Thyroid gland (tissue), 4 donors: ENCODE measurements at places on chromosomes 13 and 19.

- no peaks in the 10 kb centered on the region for H3K36me3 ChIP-seq
- H3K4me1 ChIP-seq: no peaks in the 10 kb centered on the region
- H3K27ac ChIP-seq: no peak within 1 kb of the TSS
- DNase-seq: no peak
- no peak within 1 kb of the TSS for H3K4me3 ChIP-seq
Measured at GRCh38 chr19:7348587-7349230, at the start of gene ARHGEF18. ARHGEF18 (plus strand) TSS chr19:7348937; CDS start chr19:7362891, 13,954 bp downstream.

- no peak overlapping the region for H3K4me3 ChIP-seq
- H3K27me3 ChIP-seq: no peaks in the 10 kb centered on the region
- peaks cover 20% of the 10 kb centered on the region for H3K36me3 ChIP-seq
- no peak for DNase-seq
Measured at GRCh38 chr19:49786376-49786820, 19.6 kb downstream of the AP2A1 start.

DNA sequence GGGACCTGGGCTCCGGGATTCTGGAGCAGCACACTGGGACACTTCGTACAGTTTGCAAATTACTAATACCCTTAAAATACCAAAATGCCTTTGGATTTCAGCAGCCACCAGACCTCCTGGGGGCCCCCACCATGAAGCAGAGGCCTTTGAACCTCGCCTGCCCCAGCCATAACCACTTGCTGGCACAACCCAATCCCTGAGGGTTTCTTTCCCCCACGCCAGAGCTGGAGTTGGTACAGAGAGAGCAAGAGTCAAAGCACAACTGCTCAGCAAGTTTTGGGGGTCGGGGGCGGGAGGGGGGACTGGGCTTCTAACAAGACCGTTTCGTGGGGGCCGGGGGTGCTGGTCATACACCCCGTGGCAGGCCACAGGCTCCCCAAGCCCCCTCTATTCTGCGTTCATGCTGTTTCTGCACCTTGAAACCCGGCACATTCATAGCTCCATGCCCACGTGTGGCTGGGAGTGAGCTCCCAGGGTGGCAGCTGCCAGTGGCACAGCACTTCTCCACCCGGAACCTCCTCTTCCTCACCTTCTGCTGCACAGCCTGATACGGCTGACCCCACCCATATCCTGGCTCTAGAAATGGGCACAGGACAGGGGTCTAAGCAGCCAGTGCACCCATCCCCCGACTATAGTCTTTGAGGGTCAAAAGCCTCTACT is 17.1 kb downstream of the PLEKHF1 start:
- no peak for DNase-seq
- H3K36me3 ChIP-seq: no peaks in the 10 kb centered on the region
- no peaks in the 10 kb centered on the region for H3K27me3 ChIP-seq
- H3K4me3 ChIP-seq: no peak overlapping the region
- H3K27ac ChIP-seq: no peak overlapping the region

GRCh38 chr13:61874970-61875579 is 459.4 kb upstream of the PCDH20 start:
- H3K27ac ChIP-seq: no peak overlapping the region
- no peaks in the 10 kb centered on the region for H3K4me1 ChIP-seq
- no peaks in the 10 kb centered on the region for H3K27me3 ChIP-seq
- H3K36me3 ChIP-seq: no peaks in the 10 kb centered on the region
- DNase-seq: no peak

- no peak for DNase-seq
- H3K4me3 ChIP-seq: no peak overlapping the region
- no peak overlapping the region for H3K27ac ChIP-seq
- no peaks in the 10 kb centered on the region for H3K4me1 ChIP-seq
- H3K36me3 ChIP-seq: no peaks in the 10 kb centered on the region
Measured at GRCh38 chr13:103101901-103102300, 35.7 kb upstream of the SLC10A2 start.

DNA sequence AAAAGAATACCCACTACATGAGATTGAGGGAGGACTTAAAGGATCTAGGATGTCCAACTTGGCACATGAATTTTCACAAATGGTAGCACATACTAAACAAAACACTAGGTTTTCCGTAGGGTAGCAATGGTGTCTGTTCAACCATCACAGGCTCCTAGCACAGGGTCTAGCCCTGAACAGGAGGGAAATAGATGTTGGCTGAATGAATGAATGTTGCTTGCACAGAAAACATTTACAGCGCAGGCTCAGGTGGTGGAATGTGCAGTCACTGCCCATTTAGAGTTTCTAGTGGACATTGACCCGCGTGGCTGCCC is 1.9 kb upstream of the MYCBP2 start:
- H3K36me3 ChIP-seq: no peaks in the 10 kb centered on the region
- no peaks in the 10 kb centered on the region for H3K27me3 ChIP-seq
- no peak for DNase-seq
- H3K4me1 ChIP-seq: peaks cover 6% of the 10 kb centered on the region
- no peak overlapping the region for H3K4me3 ChIP-seq

GRCh38 chr19:4506449-4507149 is 11.7 kb downstream of the PLIN4 start:
- no peaks in the 10 kb centered on the region for H3K27me3 ChIP-seq
- DNase-seq: no peak
- no peak overlapping the region for H3K4me3 ChIP-seq
- peaks cover 10% of the 10 kb centered on the region for H3K36me3 ChIP-seq

DNA sequence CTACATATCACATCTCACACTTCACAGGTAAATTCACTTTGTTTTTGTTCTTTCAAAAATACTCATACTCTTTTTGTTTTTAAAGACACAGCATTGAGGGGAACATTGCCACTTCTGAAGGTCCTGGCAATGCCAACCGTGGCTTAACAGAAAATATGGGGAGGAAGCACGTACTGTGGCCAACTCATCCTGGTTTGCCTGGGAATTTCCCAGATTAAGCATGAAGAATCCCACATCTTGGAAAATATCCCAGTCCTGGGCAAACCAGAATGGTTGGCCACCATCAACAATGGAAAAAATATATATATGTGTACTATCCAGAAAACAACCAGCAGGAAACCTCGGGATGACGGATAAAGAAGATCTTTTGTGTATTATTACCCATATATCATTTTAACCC is 1032.2 kb upstream of the SLC10A2 start:
- H3K4me1 ChIP-seq: no peaks in the 10 kb centered on the region
- H3K27me3 ChIP-seq: no peaks in the 10 kb centered on the region
- no peak overlapping the region for H3K4me3 ChIP-seq
- no peak overlapping the region for H3K27ac ChIP-seq

DNA sequence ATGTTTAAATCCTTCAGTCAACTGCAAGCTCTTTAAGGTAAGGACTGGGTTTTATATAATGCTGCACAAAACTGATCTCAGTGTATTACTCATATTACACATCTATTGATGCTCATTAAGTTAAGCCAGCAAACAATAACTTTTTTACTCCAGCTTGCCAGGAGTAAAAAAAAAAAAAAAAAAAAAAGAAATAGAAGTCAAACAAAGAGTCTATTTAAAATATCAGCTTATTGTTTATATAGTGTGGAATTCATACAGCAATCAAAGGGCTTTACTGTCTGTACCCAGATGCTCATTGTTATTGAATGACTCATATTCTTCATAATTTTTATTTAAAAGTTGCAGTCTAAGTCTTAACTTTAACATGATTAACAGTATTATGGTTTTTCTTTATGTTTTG is 21.8 kb upstream of the KBTBD7 start:
- no peaks in the 10 kb centered on the region for H3K4me1 ChIP-seq
- no peaks in the 10 kb centered on the region for H3K27me3 ChIP-seq
- no peak for DNase-seq
- no peak overlapping the region for H3K4me3 ChIP-seq
- H3K27ac ChIP-seq: no peak overlapping the region
- H3K36me3 ChIP-seq: no peaks in the 10 kb centered on the region

- H3K36me3 ChIP-seq: no peaks in the 10 kb centered on the region
- H3K4me1 ChIP-seq: peaks cover 25% of the 10 kb centered on the region
- DNase-seq: peak; percentile 26
- H3K4me3 ChIP-seq: no peak overlapping the region
- H3K27ac ChIP-seq: no peak overlapping the region
Measured at GRCh38 chr19:46000491-46001246, 5.4 kb downstream of the CCDC61 start.

GRCh38 chr19:13007292-13008045 is 12.2 kb downstream of the NFIX start:
- H3K4me3 ChIP-seq: no peak overlapping the region
- H3K4me1 ChIP-seq: peaks cover 53% of the 10 kb centered on the region
- peak overlapping the region; percentile 89 for H3K27ac ChIP-seq
- peak; percentile 90 for DNase-seq
- no peaks in the 10 kb centered on the region for H3K36me3 ChIP-seq

GRCh38 chr19:52992109-52993004 is 21.4 kb upstream of the ERVV-1 start:
- H3K4me3 ChIP-seq: no peak overlapping the region
- DNase-seq: peak; percentile 13
- H3K36me3 ChIP-seq: no peaks in the 10 kb centered on the region
- H3K27ac ChIP-seq: no peak overlapping the region

DNA sequence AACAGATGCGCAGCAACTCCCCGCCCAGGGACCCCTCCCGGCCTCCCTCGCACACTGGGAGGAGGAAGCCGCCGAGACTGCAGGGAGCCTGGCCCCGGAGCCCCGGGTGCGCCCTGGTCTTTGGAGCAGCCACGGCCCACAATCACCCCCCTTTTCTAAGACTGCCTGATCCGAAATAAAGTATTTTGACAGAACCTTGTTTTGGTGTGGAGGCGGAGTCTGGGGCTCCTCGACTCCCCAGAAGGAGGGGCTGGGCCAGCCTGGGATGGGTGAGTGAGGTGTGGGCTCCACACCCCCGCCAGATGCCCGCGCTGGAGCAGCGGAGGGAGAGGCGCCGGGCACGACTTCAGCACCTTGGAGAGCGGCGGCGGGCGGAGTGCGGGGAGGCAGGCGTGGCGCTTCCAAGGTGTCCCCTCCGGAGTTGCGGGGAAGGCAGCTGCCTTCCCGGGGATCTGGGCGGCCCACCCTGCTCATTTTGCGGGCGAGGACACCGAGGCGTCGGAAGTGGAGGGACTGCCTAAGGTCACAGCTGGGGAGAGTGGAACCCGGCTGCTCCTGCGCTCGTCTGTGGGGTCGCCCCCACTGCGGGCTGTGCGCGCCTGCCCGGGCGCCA is 9.4 kb downstream of the SIRT6 start:
- DNase-seq: peak; percentile 34
- H3K27me3 ChIP-seq: no peaks in the 10 kb centered on the region

DNA sequence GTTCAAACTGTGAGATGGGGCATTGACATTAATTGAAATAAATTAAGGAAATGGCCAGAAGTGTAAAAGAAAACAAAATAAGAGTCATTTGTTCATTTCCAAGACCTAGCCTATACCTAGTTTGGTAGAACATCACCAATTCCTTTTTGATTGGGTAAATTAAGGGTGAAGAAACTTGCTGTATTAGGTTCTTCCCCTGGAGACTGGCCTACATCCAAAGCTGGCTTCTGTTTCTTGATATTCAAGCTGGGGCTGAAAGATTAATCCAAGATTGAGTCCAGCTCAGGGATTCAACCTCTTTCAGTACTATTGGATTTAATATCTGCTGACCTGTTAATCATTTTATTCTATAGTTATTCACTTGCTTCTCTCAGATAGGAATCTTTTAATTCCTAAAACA is 183.2 kb downstream of the GPC6 start:
- H3K27ac ChIP-seq: no peak overlapping the region
- no peaks in the 10 kb centered on the region for H3K27me3 ChIP-seq
- no peak overlapping the region for H3K4me3 ChIP-seq
- H3K36me3 ChIP-seq: no peaks in the 10 kb centered on the region
- DNase-seq: no peak

GRCh38 chr13:20803180-20803965 is 29.6 kb upstream of the EEF1AKMT1 start:
- H3K27me3 ChIP-seq: no peaks in the 10 kb centered on the region
- peaks cover 10% of the 10 kb centered on the region for H3K36me3 ChIP-seq
- no peak for DNase-seq
- no peak overlapping the region for H3K27ac ChIP-seq
- no peak overlapping the region for H3K4me3 ChIP-seq
- H3K4me1 ChIP-seq: no peaks in the 10 kb centered on the region

GRCh38 chr13:40536443-40537113 is 129.9 kb downstream of the FOXO1 start:
- peaks cover 3% of the 10 kb centered on the region for H3K4me1 ChIP-seq
- no peaks in the 10 kb centered on the region for H3K27me3 ChIP-seq
- H3K27ac ChIP-seq: peak overlapping the region; percentile 44

GRCh38 chr19:38634757-38635482 is 12.5 kb upstream of the ACTN4 start:
- peak; percentile 73 for DNase-seq
- H3K36me3 ChIP-seq: peaks cover 22% of the 10 kb centered on the region
- H3K27ac ChIP-seq: peak overlapping the region; percentile 21
- no peaks in the 10 kb centered on the region for H3K27me3 ChIP-seq
- no peaks in the 10 kb centered on the region for H3K4me1 ChIP-seq
- no peak overlapping the region for H3K4me3 ChIP-seq

DNA sequence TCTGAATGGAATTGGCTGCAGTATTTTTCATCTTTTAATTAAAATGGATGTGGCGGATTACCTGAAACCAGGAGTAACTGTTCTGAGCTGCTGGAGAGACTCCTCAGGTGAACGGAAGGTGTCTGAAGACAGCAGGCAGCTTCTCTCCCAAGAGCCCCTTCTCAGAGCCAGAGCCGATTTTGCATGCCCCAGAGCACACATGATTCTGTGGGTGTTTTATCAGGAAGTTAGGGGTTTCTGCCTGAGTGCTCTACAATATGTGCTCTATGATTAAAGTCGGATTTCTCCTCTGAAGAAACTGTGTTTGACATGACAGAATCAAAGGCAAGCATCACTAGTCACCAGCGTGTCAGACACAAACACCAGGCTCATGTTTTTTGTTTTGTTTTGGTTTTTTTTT is 60.7 kb upstream of the MCF2L start:
- no peaks in the 10 kb centered on the region for H3K27me3 ChIP-seq
- no peak for DNase-seq
- H3K36me3 ChIP-seq: no peaks in the 10 kb centered on the region

- no peak for DNase-seq
- H3K27ac ChIP-seq: no peak within 1 kb of the TSS
- no peaks in the 10 kb centered on the region for H3K4me1 ChIP-seq
- H3K36me3 ChIP-seq: no peaks in the 10 kb centered on the region
- H3K27me3 ChIP-seq: no peaks in the 10 kb centered on the region
- H3K4me3 ChIP-seq: no peak within 1 kb of the TSS
Measured at GRCh38 chr19:35812220-35813042, at the start of gene PRODH2. PRODH2 (minus strand) TSS chr19:35812845; CDS start chr19:35812805, 40 bp downstream.

- H3K27me3 ChIP-seq: no peaks in the 10 kb centered on the region
- H3K4me3 ChIP-seq: no peak overlapping the region
- H3K4me1 ChIP-seq: no peaks in the 10 kb centered on the region
- no peaks in the 10 kb centered on the region for H3K36me3 ChIP-seq
Measured at GRCh38 chr13:78816592-78816991, 157.6 kb upstream of the OBI1 start.

DNA sequence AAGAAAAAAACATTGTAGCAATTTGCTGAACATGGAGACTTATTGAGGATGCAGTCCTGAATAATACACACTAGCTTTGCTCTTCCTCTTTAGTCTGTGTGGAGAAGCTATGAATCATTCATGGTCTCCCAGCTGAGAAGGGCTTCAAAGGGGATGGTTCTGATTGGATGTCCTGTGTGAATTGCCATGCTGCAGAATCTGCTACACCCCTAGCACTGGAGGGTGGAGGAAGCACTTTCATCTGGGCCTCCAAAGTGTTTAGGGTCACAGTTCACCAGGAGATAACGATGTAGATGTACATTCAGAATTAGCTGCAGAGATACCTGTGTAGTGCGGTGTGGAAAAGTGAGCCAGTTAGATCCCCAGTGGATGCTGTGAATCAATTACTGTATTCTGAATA is 321.1 kb upstream of the EDNRB start:
- DNase-seq: no peak
- no peaks in the 10 kb centered on the region for H3K27me3 ChIP-seq
- no peak overlapping the region for H3K27ac ChIP-seq
- no peaks in the 10 kb centered on the region for H3K4me1 ChIP-seq
- no peaks in the 10 kb centered on the region for H3K36me3 ChIP-seq

- H3K36me3 ChIP-seq: no peaks in the 10 kb centered on the region
- H3K27ac ChIP-seq: no peak overlapping the region
Measured at GRCh38 chr19:39845584-39845932, 621 bp downstream of the FBL start.
